ENCODE measurements at places on chromosomes 3 and 15.

DNA sequence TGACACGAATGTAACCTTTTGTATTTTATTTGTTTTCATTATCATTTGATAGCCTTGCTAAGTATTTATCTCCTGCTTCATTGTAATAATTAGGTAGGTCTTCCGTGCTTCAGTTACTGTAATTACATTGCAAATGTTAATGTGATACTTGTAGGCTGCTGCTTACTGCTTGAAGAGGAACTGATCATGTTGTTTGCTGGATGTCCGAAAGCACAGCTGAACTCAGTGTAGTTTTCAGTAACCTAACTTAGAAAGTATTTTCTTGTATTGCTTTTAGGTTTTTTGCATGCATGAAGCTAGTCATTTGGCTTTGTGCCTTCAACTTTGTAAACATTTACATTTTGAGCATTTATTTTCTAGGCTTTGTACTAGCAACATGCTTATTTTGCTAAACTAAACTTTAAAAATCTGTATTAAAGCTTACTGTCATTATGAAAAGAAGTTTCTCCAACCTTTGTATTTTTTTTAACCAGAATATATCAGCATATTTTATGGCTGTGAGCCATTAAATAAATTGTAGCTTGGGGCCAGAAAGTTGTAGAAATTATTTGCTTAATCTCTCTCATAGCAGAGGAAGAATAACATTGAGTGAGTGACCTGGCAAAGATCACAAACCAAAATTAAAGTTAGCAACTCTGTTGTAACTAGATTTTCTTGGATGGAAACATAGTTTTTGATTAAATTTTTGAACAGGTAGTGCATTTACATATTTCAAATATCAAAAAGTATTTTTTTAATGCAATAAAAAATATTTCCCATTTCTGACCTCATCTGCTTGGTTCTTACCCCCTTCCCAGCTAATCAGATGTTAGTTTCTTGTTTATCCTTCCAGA is 30.7 kb downstream of the SACM1L start:
- no peak for DNase-seq

DNA sequence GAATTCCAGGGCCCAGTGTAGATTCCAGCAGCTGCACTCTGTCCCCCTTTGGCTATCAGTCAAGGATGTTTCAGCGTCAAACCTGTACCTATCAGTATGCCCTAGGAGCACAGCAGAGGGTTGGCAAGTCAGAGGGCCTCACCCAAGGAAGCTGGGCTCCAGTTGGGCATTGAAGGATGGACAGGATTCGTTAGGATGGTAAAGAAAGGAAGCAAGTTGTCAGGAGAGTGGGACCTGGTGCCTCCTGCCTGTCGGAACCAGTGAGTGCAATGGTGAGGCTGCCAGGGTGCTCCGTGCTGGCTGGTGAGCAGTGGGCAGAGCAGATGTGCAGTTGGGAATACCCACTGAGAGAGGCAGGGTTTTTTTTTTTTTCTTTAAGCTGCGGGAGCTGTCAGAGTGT is 157.2 kb downstream of the CHDH start:
- no peak for DNase-seq

DNA sequence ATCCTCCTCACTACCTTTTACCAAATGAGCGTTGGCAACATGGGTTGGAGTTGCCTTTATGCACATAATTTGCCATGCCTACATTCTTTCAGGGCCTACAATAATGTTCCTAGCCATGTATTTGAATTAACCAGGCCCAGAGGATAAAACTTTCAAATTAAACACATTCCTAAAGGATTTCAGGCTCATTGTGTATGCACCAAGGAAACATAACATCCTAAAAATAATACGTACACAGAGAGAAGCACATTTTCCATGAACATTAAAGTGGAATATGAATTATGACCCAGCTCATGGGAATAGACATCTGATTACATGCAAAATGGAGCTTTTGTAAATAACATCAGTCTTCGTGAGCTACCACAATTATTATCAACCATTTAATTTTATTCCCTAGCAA is 203.3 kb downstream of the RORA start:
- DNase-seq = no peak

- peak; percentile 6 for DNase-seq
These were observed 178.8 kb downstream of the NSMCE3 start for GRCh38 chr15:29090617-29091466.

- DNase-seq = no peak
These were observed 1.6 kb downstream of the THRB start for GRCh38 chr3:24492971-24493551.

DNA sequence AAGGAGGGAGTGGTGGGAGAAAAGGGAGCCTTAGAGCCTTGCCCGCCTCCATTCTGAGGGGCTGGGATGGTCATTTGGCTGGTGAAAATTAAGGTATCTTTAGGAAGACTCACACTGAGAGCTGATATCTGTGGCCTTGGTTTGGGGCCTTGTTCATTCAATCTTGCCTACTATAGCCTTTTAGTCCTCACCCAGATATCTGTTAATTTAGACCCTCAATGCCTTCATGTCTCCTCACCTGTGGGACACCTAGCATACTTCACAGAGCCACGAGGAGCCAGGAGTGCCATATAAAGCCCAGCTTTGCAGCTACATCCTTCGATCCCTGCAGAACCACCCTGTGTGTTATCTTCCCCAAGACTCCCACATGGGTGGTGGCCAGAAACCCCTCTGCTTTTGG is 4.7 kb upstream of the ARNT2 start:
- DNase-seq = no peak

- DNase-seq = no peak
These were observed 167.6 kb downstream of the SNRK start for GRCh38 chr3:43453981-43454380.

DNA sequence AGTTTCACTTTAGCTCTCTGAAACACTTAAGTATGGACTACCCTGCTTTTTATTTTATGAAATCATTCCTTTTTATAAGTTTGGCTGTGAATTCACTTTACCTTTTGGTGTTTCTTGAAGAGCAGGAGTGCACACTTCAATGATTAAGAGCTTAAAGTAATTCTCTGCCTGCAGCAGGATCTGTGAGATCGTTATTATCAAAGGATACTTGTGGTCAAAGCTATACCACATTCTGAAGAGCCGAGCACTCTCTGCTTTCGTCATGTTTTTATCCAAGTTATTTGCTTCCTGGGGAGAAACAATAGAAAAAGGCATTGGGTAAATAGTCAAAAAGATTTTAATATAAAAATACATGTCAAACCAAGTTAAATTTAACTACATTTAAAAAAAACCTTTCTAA is 243.7 kb downstream of the CHST2 start:
- DNase-seq = no peak

All from stimulated activated CD4-positive, alpha-beta T cell treated with anti-CD3 and anti-CD28 coated beads, TNF-alpha, amount 100 ng/mL, for 24 hours (primary cell).